Activated CD4-positive, alpha-beta T cell treated with anti-CD3 and anti-CD28 coated beads, Interleukin-2, amount 50 U/mL, for 4 hours (primary cell): ENCODE measurements at places on chromosomes 16 and 17.

DNA sequence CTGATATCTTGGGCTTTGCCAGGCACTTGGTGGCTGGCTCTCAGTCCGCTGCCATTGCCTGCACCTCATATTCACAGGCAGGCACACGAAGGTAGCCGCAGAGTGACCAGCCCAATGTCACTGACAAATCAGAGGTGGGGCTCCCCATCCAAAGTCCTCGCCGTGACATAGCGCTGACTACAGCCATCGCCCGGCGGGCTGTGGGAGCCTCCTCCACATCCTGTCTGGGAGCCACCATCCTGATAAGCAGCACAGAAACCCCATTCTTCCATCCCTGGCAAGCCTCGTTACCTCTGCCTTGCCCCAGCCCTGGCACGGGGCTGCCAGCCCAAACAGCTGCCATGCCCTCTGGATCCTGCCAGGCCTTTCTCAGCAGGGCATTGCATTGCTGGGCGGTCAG lies 437.8 kb downstream of the SLC39A11 start:
- DNase-seq: no peak

DNA sequence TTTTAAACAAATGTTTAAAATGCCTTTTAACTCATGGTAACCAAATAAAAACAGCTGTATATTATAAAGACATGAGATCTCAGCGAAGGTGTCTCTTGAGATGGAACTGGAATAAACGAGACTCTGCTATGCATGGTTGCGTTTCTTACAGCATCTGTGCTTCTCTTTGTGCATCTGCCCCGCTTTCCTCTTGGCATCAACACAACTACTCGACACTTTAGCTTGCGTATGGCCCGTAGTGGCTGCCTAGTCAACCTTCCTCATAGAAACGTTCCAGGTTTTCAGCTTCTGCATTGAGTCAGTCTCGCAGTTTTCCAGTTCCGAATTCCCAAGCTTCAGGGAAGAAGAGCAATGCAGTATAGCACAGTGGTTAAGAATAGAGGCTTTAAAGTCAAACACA lies 214.9 kb downstream of the CEP112 start:
- DNase-seq: no peak

DNA sequence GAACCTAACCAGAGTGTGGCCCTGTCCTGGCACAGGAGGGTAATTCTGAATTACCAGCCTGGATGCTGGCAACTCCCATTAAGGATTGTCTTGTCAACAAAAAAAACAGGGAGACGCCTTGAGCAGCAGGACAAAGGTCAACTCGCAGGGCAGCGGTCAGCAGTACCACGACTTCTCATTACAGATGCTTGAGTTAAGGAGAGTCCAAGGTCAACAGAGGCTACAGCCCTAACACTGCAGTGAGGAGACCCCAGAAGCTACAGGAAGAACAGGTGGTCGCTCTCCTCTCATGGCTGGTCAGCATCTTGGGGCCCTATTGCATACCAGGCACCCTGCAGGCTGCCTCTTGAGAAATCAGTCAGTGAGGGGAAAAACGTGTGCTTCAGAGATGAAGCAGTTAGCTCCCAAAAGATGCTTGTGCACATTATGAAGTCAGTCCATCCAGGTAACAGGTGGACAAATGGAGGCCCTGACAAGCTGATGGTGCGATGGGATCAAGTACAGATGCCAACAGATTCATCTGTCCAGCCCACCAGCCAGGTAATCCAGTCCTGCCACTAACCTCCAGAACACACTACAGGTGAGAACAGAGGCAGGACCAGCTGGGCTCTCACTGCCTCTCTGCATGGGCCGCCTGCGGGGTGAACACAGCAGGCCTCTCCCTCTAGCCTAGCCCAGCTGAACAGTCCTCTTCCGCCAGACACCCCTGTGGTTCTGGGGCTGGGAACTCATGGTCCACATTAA lies 4.2 kb downstream of the CSNK1D start:
- DNase-seq: no peak

GRCh38 chr16:80150978-80151721 lies 389.6 kb upstream of the DYNLRB2 start:
- DNase-seq: no peak

- no peak for DNase-seq
These were observed 8.6 kb downstream of the SARM1 start for GRCh38 chr17:28379814-28380801.

- no peak for DNase-seq
These were observed at the start of gene PRSS53 for GRCh38 chr16:31088459-31089183. Gene PRSS53 (minus strand): TSS chr16:31088943. CDS start chr16:31088809, 134 bp downstream.
